Stomach (tissue), 19 donors: ENCODE measurements at places on chromosomes 16 and 17. TPM values are rescaled to one million over a fixed set of nuclear protein-coding genes. Genes with fewer than 3 reads are reported as not detected.

- H3K4me1 ChIP-seq: peaks cover 39% of the 10 kb centered on the region
- H3K27ac ChIP-seq: no peak overlapping the region
- peaks cover 35% of the 10 kb centered on the region for H3K36me3 ChIP-seq
- H3K27me3 ChIP-seq: no peaks in the 10 kb centered on the region
- DNase-seq: no peak
- no peak overlapping the region for H3K4me3 ChIP-seq
Measured at GRCh38 chr17:64161380-64162176, 31.6 kb upstream of the ERN1 start.

DNA sequence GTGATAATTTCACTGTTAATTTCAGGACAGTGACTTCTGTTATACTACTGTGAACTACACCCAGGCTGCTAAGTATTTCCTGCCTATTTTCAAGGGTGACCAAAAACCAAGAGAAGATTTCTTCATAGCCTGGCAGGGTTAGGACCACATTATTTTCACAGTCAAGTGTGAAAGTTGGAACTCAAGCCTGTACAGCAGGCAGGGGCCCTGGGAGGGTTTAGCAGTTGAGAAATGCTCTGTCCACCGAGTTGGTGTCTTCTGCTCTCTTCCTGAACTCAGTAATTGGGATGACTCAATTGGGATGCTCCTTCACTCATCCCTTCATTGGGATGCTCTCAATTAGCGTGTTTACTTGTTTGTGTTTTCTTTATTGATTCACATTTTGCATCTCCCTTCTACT lies 347.3 kb upstream of the CDH11 start:
- no peaks in the 10 kb centered on the region for H3K4me1 ChIP-seq
- no peak for DNase-seq
- H3K27ac ChIP-seq: no peak overlapping the region
- H3K27me3 ChIP-seq: no peaks in the 10 kb centered on the region
- H3K36me3 ChIP-seq: no peaks in the 10 kb centered on the region
- H3K4me3 ChIP-seq: no peak overlapping the region

DNA sequence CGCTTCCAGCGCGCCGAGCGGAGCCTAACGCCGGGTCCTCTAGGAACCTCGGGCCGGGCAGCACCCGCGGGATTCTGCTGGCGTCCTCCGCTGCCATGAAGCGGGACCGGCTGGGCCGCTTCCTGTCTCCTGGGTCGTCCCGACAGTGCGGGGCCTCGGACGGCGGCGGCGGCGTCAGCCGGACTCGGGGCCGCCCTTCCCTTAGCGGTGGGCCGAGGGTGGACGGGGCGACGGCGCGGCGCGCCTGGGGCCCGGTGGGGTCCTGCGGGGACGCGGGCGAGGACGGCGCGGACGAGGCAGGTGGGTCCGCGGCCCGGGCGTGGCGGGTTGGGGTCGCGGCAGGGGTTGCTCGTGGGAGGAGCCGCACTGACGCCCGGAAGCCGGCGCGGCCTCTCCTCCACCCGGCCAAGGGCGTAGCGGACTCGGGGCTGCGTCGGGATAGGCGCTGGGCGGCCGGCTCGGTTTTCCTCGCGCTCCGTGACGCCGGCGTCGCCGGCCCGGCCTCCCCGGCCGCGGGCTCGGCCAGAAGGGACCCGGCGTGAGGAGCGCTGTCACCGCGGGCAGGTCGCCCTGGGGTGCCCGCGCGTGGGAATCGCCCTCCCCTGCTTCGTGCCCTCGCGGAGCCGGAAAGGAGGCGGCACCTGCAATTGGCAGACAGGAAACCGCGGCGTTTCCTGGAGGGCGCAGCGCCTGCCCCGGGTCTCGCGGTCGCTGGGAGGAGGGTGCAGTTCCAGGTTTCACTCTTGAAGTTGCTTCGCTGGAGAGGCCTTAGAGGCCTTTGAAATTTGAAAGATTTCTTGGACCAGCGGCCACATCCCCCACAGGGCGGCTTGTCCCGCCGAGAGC lies 432 bp downstream of the ZNF276 start:
- peak overlapping the region; percentile 91 for H3K4me3 ChIP-seq
- peak overlapping the region; percentile 92 for H3K27ac ChIP-seq
- peaks cover 42% of the 10 kb centered on the region for H3K36me3 ChIP-seq
- DNase-seq: peak; percentile 84
- H3K27me3 ChIP-seq: no peaks in the 10 kb centered on the region

DNA sequence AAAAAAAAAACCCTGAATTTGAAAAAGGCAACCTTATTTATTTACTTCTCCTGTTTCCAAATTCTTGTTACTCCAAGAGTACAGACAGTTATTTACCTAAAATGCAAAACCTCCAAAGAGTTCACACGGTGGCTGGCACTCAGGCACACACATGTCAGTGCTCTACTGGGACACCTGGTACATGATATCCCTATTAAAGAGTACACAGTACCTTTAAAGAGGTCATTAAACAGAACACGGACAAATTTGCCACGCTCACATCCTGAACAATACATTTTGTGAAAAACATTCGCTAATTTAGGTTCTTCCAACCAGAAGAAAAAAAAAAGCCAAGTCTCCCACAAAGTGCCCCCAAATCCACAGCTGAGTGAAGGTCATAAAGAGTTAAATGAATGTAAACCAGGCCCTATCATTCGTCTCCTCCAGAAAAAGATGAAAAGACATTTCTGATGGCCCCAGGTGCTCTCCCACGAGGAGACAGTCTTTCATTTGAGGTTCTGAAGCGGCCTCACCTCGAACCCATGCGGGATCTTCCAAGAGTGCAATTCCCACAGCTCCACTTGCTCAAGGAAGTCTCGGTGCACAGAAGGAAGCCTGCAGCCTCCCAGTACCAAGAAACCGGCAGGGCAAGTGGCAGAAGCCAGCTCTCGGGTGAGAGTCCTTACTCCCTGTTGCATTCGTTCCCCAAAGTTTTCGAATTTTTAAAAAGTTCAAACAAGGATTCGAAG lies 993 bp downstream of the ERN1 start:
- H3K27me3 ChIP-seq: no peaks in the 10 kb centered on the region
- peak overlapping the region; percentile 72 for H3K4me3 ChIP-seq
- no peaks in the 10 kb centered on the region for H3K36me3 ChIP-seq
- peak; percentile 53 for DNase-seq
- H3K27ac ChIP-seq: peak overlapping the region; percentile 100
- peaks cover 56% of the 10 kb centered on the region for H3K4me1 ChIP-seq

DNA sequence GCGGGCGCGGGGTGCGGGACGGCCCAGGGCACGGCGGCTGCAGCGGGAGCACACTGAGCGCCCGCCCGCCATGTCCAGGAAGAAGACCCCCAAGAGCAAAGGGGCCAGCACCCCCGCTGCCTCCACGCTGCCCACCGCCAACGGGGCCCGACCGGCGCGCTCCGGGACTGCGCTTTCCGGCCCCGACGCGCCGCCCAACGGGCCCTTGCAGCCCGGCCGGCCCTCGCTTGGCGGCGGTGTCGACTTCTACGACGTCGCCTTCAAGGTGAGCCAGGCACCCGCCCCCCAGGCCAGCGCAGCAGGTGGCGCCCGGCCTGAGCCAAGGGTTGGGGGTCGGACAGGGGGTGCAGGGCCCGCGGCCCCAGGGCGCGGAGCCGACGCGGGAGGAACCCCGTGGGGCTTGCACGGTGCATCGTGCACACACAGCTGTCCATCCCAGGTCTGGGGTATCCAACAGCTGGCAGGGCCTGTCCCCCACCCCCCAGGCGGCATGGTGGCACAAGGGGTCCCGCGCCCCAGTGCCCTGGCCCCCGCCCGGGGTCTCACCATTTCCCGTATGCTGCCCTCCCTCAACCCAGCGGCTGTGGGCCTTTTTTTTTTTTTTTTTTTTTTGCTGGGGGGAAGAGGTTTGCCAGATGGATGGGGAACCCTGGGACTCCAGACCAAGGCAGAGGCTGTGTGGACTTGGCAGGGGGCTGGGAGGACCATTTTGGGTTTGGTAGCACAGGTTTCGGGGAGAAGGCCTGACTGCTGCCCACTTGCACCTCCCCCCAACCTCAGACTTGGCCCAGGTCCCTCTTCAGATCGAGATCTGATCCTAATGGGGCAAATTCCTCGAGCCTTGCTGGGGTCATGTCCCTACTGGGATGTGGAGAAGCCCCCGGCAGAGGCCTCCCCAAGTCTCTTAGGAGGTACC lies 547 bp downstream of the RAB26 start:
- peak overlapping the region; percentile 73 for H3K27ac ChIP-seq
- peaks cover 67% of the 10 kb centered on the region for H3K4me1 ChIP-seq
- DNase-seq: peak; percentile 73
- H3K27me3 ChIP-seq: peaks cover 4% of the 10 kb centered on the region

GRCh38 chr17:66712453-66712852 lies 122.5 kb upstream of the CACNG5 start:
- H3K27me3 ChIP-seq: no peaks in the 10 kb centered on the region
- H3K4me1 ChIP-seq: peaks cover 27% of the 10 kb centered on the region
- peak; percentile 19 for DNase-seq
- no peaks in the 10 kb centered on the region for H3K36me3 ChIP-seq

DNA sequence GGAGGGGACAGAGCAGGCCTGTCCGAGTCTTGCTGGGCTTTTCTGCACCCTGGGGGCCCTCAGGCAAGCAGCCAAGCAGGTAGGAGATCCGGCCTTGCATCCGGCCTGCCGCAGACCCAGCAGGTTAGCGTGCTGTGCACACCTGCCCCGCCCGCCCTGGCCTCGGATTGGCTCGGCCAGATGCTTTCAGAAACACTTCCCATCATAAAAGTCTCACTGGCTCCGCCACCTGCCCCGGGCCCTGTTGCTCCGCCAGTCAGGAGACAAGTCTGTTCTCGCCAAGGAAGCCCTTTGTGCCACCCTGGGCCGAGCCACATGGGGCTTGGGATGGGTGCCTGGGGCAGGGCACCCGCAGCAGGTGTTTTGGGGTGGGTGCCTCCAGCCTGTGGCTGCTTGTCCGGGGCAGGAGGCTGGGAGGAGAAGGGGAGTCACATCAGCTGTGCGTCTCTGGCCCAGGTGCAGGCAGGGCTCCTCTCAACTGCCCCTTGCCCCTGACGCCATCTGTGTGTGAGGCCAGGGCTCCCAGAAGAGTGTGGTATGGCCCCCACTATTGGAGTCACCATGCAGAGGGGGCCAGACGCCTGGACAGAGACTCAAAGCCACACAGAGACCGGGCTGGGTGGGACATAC lies 228.2 kb upstream of the GSE1 start:
- no peaks in the 10 kb centered on the region for H3K36me3 ChIP-seq
- H3K4me1 ChIP-seq: peaks cover 38% of the 10 kb centered on the region
- no peak overlapping the region for H3K4me3 ChIP-seq
- H3K27ac ChIP-seq: peak overlapping the region; percentile 15
- DNase-seq: peak; percentile 55

DNA sequence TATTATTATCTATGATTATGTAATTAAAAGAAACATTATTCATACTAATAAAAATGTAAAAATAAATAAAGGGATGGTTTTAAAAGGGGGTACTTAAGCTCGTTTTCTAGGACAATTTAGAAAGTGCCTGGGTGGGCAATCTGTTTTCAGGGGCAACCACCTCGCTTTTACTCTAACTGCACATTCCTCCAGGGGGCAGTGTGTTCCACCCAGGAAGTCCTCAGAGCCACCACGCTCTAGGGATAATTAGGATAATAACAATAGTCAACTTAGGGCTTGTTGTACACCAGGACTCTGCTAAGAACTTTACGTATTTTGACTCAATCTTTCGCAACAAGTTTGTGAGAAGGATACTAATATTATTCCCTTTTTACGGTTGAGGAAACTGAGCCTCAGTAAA lies 396.7 kb upstream of the MAF start:
- H3K4me3 ChIP-seq: no peak overlapping the region
- DNase-seq: no peak
- H3K27me3 ChIP-seq: no peaks in the 10 kb centered on the region
- no peaks in the 10 kb centered on the region for H3K4me1 ChIP-seq
- H3K27ac ChIP-seq: no peak overlapping the region

DNA sequence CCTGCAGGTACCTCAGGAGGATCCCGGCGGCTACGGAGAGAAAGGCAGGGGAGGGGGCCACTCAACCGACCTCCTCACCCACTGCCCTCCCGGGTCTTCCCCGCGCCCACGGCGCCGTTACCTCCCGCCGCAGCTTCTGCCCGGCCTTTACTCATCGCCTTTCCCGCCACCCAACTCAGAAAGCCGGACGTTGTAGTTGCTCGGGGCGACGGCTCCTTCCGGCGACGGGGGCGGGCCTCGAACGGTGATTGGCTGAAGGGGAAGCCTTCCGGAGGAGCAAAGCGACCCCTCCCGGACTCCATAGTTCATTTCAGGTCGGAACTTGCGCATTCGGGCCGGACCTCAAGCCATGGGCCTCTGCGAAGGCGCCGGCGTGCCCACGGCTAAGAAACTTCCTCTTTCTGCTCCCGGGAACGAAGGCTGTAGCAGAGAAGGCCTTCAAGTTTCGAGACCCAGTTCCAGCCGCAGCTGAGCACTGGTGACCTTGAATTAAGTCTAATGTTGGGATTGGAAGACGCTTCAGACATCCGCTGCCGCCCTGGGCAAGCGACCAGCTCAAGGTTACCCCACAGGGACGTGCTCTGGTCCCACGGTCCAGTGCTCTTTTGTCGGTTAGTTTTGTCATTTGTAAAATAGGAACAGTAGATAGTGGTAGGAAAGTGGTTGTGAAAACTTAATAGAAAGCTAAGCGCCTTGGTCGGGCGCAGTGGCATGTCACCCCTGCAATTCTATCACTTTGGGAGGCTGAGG lies at the start of gene PSMC3IP:
Gene PSMC3IP, minus strand, starts transcription at position 198 of the 750 bp plus-strand sequence. Its CDS starts 43 bp downstream, at position 155.
- DNase-seq: peak; percentile 96
- peak within 1 kb of the TSS; percentile 93 for H3K27ac ChIP-seq
- peaks cover 16% of the 10 kb centered on the region for H3K4me1 ChIP-seq
- no peaks in the 10 kb centered on the region for H3K27me3 ChIP-seq
- peak within 1 kb of the TSS; percentile 48 for H3K4me3 ChIP-seq

DNA sequence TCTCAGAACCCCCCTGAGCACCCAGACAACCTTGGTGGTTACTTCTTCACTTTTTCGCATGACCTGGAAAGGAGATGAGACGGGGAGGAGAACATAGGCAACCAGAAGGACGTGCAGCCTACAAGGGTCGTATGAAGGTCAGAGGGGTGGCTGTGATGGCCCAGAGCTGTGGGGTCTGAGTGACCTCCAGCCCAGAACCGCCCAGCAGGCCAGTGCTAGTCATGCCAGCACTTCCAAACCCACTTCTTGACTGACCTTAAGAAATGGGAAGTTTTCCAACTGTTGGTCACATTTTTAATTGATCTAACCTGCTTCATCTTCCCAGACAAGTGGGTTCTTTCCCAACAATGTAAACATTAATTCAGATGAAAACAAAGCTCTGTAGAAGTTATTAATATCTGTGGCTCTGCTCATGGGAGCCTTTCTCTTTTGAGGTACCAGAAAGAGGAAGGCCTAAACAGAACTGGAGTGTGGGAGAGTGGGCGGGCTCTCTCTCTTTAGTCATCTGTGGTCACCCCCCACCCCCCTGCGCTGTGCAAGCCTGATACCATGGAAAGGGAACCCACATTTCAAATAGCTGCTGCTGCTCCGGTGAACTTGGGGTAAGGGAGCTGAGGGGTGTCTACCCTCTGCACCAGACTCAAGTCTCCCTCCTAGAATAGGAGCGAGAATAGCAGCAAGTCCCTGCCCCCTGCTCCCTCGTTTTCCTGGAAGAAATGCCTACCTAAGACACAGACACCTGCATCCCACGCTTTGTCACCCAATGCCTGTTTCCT lies 101.6 kb downstream of the RAB11FIP4 start:
- H3K36me3 ChIP-seq: no peaks in the 10 kb centered on the region
- H3K4me1 ChIP-seq: peaks cover 89% of the 10 kb centered on the region
- H3K27me3 ChIP-seq: no peaks in the 10 kb centered on the region
- peak overlapping the region; percentile 79 for H3K27ac ChIP-seq

GRCh38 chr16:85690469-85691064 lies 1.8 kb upstream of the GINS2 start:
- peaks cover 10% of the 10 kb centered on the region for H3K27me3 ChIP-seq
- H3K4me3 ChIP-seq: no peak overlapping the region
- H3K36me3 ChIP-seq: no peaks in the 10 kb centered on the region

The ABCA9 gene
- total RNA-seq: 30.4 TPM

The CCR7 gene
- not detected for total RNA-seq

The KRT9 gene
- not detected for total RNA-seq

The TP53TG3 gene
- total RNA-seq: not detected

The PRCD gene
- 0.72 TPM for total RNA-seq

The NHLRC4 gene
- 0.89 TPM for total RNA-seq

The ITGAD gene
- total RNA-seq: not detected
